ENCODE measurements at places on chromosomes 7 and 10. TPM values are rescaled to one million over a fixed set of nuclear protein-coding genes. Genes with fewer than 3 reads are reported as not detected.

HSPA14 gene
- 36.7 TPM for total RNA-seq

CPA2 gene
- not detected for total RNA-seq

CRYGN gene
- total RNA-seq: 0.16 TPM

CHST3 gene
- 0.20 TPM for total RNA-seq

CDH23 gene
- total RNA-seq: 2.4 TPM

JAKMIP3 gene
- total RNA-seq: 0.18 TPM

SLC39A12 gene
- not detected for total RNA-seq

GIMAP7 gene
- total RNA-seq: 29.0 TPM

OIT3 gene
- total RNA-seq: not detected

PLAC9 gene
- not detected for total RNA-seq

MRC1 gene
- total RNA-seq: not detected

SFTPD gene
- total RNA-seq: not detected

CTAGE8 gene
- 0.85 TPM for total RNA-seq

PRSS37 gene
- not detected for total RNA-seq

IFIT2 gene
- total RNA-seq: 41.6 TPM

SEC61G gene
- 172 TPM for total RNA-seq

MSMB gene
- not detected for total RNA-seq

PLXNA4 gene
- 0.18 TPM for total RNA-seq

VSTM4 gene
- 0.09 TPM for total RNA-seq

CPXM2 gene
- total RNA-seq: not detected

MRLN gene
- total RNA-seq: not detected

ZNF786 gene
- total RNA-seq: 4.3 TPM

SMKR1 gene
- 2.6 TPM for total RNA-seq

PTPRZ1 gene
- not detected for total RNA-seq

IGFBP1 gene
- total RNA-seq: not detected

ANKRD22 gene
- total RNA-seq: not detected

FRA10AC1 gene
- total RNA-seq: 15.1 TPM

AFAP1L2 gene
- total RNA-seq: 6.3 TPM

CPA4 gene
- not detected for total RNA-seq

NPY4R gene
- not detected for total RNA-seq

CADPS2 gene
- total RNA-seq: not detected

PHKG1 gene
- 3.0 TPM for total RNA-seq

COBL gene
- total RNA-seq: not detected

TSPAN33 gene
- 9.3 TPM for total RNA-seq

RAB19 gene
- total RNA-seq: 6.4 TPM

ZCCHC24 gene
- total RNA-seq: 1.0 TPM

H2BK1 gene
- not detected for total RNA-seq

EBLN1 gene
- not detected for total RNA-seq

DNTT gene
- not detected for total RNA-seq

PMS2 gene
- 22.8 TPM for total RNA-seq

ZP3 gene
- total RNA-seq: 13.4 TPM

FZD8 gene
- total RNA-seq: 0.22 TPM

IPMK gene
- total RNA-seq: 9.5 TPM

TCF7L2 gene
- total RNA-seq: 1.5 TPM

ATP6V0A4 gene
- not detected for total RNA-seq

HOXA3 gene
- total RNA-seq: not detected

KCNH2 gene
- 0.23 TPM for total RNA-seq

CAV1 gene
- 0.74 TPM for total RNA-seq

CASP2 gene
- 80.9 TPM for total RNA-seq

ZNF775 gene
- 4.7 TPM for total RNA-seq

ADRA2A gene
- not detected for total RNA-seq

DENND11 gene
- total RNA-seq: 32.2 TPM

HDAC9 gene
- 1.5 TPM for total RNA-seq

PYROXD2 gene
- total RNA-seq: 5.3 TPM

TMEM139 gene
- total RNA-seq: 1.6 TPM
